Activated naive CD4-positive, alpha-beta T cell (primary cell): ENCODE measurements at places on chromosomes 6 and 20.
A peak's percentile ranks its signal among the peaks of the same experiment; 100 is the strongest.

GRCh38 chr6:136007345-136007744 lies 155.8 kb downstream of the PDE7B start:
- DNase-seq: no peak

DNA sequence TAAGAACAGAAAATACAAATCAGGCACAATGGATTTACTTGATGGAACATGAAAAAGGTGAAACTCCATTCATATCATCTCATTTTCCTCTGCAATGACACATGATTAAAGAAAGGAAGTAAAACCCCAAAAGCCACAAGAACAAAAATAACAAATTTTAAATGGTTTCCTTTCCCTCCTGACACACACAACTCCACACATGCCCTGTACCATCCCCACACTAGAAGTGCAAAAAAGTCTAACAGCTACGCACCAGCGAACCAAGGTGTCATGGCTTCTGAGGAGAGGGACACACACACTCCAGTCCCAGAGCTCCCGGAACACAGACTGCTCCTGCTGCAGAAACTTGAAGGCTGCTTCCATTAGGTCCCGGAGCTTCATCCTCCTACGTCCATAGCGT lies 25.3 kb downstream of the MDN1 start:
- DNase-seq: no peak

GRCh38 chr6:87807475-87807874 lies 105.4 kb upstream of the AKIRIN2 start:
- no peak for DNase-seq

- no peak for DNase-seq
Measured at GRCh38 chr6:153898360-153899059, 140.5 kb upstream of the OPRM1 start.

- DNase-seq: no peak
Measured at GRCh38 chr20:63895952-63896263, 982 bp downstream of the DNAJC5 start.

DNA sequence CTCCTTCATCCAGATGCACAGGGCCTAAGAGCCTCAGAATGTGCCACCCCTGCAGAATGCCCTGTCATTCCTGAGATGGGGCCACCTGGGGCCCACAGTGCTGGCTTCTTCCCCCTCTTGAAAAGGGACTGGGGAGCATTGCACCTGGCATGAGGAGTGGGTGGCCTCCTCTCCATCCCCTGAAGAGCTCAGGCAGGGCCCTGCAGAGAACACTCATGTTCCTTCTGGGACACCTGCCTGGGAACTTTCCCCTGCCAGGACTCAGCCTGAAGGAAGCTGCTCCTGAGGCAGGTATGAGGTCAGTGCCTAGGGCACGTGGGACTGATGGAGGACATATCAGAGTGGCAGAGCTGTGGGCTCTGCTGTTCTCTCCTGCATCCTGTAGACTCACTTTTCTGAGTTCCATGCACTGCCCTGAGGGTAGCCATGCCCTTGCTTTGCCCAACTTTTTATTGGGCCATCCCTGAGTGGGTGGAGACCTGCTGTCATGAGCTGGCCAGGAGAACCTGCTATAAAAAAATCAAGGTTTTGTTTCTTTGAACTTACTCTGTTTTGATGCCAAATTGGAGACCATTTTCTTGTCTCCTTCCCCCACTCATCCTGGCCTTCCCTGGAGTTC lies 19.5 kb downstream of the CCDC167 start:
- DNase-seq: no peak

GRCh38 chr6:146097586-146097985 lies 68.7 kb downstream of the GRM1 start:
- DNase-seq: no peak

DNA sequence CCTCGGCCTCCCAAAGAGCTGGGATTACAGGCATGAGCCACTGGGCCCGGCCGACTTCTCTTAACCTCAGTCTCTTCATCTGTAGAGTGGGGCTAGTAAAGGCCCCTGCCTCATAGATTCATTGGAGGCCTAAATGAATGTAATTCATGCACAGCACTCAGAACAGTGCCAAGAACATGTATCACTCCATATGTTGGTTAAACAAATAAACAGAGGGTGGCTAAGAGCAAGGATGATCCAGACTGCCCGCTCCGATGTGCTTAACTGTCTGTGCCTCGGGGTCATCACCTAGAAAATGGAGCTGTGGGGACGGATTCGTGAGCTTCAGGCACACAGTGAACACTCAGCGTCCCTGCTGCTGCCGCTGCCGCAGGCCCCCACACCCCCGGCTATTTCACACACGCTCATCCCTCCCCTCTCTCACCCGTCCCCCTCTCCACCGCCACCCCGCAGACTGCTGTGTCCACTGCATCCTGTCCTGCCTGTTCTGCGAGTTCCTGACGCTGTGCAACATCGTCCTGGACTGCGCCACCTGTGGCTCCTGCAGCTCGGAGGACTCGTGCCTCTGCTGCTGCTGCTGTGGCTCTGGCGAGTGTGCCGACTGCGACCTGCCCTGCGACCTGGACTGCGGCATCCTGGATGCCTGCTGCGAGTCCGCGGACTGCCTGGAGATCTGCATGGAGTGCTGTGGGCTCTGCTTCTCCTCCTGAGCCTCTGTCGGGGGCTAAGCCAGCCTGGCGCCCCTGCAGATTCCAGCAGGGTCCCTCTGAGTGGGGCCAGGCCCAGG lies 14.8 kb downstream of the MDFI start:
- no peak for DNase-seq

DNA sequence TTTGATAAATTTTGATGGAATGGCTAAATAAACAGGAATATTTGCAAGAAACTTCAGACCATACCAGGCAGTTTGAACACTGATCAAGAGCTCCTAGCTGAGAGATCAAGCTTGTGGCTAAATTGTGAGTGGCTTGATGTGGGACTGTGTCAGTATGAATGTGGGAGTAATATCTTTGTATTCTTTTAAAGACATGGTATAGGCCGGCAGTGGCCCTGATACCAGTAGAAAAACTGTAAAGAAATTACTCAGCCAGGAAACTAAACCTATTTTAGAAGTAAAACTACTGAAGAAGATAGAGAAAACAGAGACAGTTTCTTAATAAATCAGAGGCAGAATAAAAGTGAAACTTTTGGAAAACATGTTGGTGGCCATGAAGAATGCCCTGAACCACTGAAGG lies 608.4 kb upstream of the SYNCRIP start:
- DNase-seq: no peak

DNA sequence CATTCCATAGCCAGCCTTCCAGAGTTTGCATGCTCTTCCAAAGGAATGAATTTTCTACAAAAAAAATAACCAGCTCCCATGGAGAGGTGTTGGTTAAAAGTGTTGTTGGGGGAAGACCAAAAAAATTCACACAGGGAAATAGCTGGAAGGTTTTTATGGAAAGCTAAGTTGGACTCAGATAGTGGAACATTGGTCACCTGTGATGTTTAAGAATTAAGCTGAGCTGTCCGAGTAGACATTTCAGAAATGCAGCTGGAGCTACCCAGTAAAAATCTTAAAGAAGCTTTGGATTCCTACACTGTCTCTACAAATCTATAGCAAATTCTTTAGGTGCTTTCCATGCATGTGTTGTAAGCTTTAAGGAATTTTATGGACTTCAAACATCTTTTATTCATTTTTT lies 155.5 kb downstream of the THBS2 start:
- no peak for DNase-seq

DNA sequence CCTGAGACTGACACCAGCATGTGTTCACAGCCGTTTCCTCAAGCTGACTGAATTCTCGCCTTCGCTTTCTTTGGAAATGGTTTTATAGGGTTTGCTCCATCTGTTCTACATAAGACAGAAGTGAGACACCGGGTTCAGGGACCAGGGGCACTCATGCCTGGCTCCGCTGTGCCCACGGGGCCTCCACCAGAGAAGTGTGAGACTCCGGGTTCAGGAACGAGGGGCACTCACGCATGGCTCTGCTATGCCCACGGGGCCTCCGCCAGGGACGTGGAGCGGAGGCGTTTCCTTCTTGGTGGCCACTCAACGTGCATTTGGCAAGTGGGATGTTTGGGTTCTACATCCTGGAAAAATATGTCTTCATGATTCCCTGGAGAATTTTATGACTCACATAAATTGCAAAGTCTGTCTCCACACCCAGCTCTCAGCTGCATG lies 106.6 kb downstream of the RNASET2 start:
- DNase-seq: no peak

DNA sequence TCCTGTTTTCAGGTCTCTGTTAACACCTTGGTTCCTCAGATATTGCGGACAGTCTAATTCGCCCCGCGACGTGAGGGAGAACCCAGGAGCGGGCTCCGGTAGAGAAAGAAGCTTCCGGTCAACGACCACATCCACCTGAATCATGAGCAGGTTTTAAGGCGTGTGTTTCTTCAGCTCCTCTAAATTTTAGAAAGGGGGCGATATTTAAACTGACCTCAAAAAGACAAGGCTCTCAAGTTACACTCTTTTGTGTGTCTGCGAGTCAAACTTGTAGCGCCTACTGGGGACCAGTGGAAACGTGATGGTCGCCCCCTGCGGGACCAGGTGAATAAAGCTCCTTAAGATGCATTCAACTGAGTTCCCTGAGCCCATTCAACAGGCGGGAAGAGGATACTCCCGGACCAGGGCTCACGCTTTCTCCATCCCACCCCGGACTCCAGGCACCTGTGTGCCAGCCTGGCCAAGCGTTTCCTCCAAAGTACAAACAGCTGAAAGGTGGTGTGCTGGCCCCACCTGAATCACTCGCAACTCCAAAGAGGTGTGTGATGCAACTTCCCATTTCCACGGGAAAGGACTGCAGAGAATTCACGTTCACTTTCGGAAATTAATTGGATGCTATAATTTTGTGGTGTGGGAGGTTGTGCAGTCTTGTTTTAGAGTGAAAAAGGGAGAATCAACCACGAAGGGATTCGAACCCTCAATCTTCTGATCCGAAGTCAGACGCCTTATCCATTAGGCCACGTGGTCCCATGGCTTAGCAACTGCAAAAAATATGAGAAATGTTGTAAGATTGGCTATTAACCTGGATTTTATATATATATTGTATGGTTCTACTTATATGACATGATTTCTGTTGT lies 17.0 kb downstream of the GPX5 start:
- DNase-seq: peak; percentile 29

GRCh38 chr6:159056432-159056831 lies 11.6 kb upstream of the TAGAP start:
- no peak for DNase-seq

- DNase-seq: no peak
Measured at GRCh38 chr6:138115201-138115600, 8.0 kb upstream of the PERP start.

GRCh38 chr6:10862361-10862760 lies 19.5 kb downstream of the GCM2 start:
- DNase-seq: no peak

DNA sequence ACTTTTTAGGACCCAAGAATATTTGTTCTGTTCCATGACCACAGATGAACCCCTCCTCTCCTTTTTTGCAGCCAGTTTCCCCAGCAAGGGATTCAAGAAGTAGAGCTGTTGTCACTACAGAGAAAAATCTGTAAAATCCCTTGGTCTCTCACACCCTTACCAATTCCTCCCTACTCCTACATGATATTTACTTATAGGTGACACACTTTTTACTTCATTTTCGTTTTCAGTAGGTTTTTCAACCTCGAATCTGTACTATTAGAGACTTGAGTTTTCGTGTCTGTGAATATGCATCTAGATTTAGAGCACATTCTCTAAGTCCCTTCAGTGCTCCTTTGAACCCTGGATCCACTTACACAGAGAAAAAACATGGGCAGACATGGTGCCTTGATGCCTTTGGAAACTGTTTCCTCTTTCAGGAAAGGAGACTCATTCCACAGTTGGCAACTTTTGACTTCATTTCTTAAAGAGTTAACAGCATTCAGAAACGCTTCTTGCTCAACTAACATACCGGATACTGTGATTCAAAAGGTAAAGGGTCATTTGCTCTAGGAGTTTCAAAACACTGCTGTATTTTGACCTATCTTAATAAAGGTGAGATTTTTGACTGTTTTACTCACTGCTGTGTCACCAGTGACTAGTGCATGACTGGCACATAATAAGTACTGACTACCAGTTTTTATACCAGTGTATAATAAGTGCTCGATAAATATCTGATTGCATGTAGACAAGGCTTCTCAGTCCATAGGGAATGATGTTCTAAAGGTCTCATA lies 50.6 kb downstream of the LAMA4 start:
- no peak for DNase-seq

GRCh38 chr6:121143476-121143875 lies 190.8 kb downstream of the TBC1D32 start:
- DNase-seq: no peak

DNA sequence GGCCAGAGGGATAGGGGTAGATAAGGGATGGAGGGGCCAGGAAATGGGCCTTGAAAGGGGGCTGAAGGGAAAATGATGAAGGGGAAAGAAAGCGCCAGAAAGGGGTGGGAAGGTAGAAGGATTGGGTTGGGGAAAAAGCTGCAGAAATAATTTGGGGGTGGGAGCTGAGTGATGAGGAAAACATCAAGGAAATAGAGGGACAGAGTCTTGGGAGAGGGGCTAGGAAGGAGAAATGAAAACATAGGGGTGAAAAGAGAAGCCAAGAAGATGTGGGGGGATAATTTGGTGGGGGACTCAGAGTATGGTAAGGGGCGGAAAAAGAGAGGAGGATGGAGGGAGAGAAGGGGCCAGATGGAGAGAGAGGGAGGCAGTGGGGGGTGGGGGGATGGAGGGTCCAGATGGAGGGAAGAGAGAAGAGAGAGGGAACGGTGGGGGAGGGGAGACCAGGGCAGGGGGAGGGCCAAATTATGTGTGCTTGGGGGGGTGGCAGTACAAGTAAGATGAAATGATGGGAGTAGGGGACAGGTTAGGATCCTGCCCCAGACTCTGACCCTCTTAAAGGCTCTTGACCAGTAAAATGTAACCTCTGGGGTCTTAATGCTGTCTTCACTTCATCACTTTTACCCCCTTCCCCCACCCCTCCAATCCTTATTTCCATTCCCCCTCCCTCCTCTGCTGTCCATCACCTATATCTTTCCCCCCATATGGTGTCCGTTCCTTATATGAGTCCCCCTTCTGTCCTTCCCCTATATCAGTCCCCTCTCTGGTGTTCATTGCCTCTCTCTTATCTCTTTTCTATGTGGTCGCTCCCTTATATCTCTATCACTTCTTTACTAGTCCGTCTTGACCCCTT lies 852 bp downstream of the SYNGAP1 start:
- DNase-seq: no peak

- DNase-seq: no peak
Measured at GRCh38 chr6:130320908-130321307, 44.9 kb upstream of the TMEM200A start.
